Thyroid gland (tissue), 4 donors: ENCODE measurements at places on chromosomes 1 and 21. TPM values are rescaled to one million over a fixed set of nuclear protein-coding genes. Genes with fewer than 3 reads are reported as not detected.

Gene CD2
- 2.7 TPM for total RNA-seq

Gene TMCC2
- 3.6 TPM for total RNA-seq

Gene CADM3
- total RNA-seq: 3.3 TPM

Gene MROH7
- 22.0 TPM for total RNA-seq

Gene PRRX1
- 87.3 TPM for total RNA-seq
